Activated T-helper 2 cell treated with anti-CD3 and anti-CD28 coated beads, Interferon-gamma antibody, Interleukin-2, Interleukin-4, amounts not matched to agents 10 μg/mL and 5 μg/mL and 100 μg/mL, durations not matched to agents 14 hours and 24 hours and 36 hours (primary cell): ENCODE measurements at places on chromosomes 4 and X. TPM values are rescaled to one million over a fixed set of nuclear protein-coding genes. Genes with fewer than 3 reads are reported as not detected.

LDB2 gene
- total RNA-seq: not detected in 2 replicates

ARHGAP24 gene
- not detected in 2 replicates for total RNA-seq

HSFX2 gene
- 0.23 TPM in 1 of 2 replicates, not detected in the other for total RNA-seq

TEX13B gene
- not detected in 2 replicates for total RNA-seq

RFC1 gene
- total RNA-seq: 56.6 and 64.7 TPM in 2 replicates

SMARCA1 gene
- 0.18 and 0.34 TPM in 2 replicates for total RNA-seq

DNA sequence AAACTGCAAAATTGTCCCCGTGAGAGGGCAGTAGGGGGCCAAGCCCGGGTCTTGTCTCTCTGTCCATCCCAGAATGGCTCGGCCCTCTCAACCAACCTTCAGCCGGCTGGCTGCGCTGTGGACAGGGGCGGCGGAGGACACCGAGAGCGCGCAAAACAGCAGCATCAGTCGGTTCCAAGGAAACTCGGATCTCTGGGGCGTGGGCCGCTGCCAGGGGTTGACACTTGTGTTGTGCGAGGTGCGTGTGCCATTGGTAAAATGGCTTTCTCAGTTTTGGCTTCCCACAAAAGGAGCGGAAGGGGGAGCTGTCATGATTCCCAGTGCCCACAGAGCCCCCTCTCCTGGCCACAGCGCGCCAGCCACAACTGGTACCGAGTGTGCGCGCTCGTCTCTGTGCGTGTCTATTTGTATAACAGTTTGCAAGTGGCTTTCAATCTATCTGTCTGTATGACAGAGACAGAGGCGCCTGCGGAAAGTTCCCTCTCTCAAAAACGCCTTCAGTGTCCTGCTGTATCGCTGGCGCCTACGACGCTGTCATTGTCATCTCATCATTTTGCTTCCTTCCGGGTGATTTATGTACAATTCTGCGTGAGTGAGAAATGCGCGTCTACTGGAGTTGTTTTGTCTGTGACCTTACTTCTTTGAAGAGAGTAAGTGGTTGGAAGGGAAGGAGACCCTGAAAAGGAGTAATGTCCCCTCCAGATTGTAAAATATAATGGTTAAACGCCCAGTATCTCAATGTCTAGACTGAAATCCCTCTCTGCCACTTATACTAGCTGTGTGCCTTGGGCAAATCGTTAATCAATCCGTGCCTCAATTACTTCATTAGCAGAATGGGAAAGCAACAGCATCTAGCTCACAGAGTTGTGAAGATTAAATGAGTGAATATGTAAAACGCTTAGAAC is 1.8 kb downstream of the DKK2 start:
- no peaks in the 10 kb centered on the region for H3K36me3 ChIP-seq
- DNase-seq: no peak
- peaks cover 61% of the 10 kb centered on the region for H3K27me3 ChIP-seq
- peaks cover 27% of the 10 kb centered on the region for H3K4me1 ChIP-seq
- H3K27ac ChIP-seq: no peak overlapping the region

GRCh38 chrX:104295636-104296035 is 40.9 kb upstream of the ESX1 start:
- H3K36me3 ChIP-seq: no peaks in the 10 kb centered on the region
- peaks cover 3% of the 10 kb centered on the region for H3K27me3 ChIP-seq
- no peak for DNase-seq
- no peaks in the 10 kb centered on the region for H3K4me1 ChIP-seq

GRCh38 chr4:101101072-101101471 is 246.3 kb downstream of the PPP3CA start:
- H3K36me3 ChIP-seq: peaks cover 3% of the 10 kb centered on the region
- no peak overlapping the region for H3K27ac ChIP-seq
- no peak for DNase-seq

GRCh38 chrX:71321731-71322130 is 20.2 kb downstream of the ITGB1BP2 start:
- H3K4me1 ChIP-seq: no peaks in the 10 kb centered on the region
- H3K36me3 ChIP-seq: peaks cover 22% of the 10 kb centered on the region
- no peak overlapping the region for H3K27ac ChIP-seq
- no peaks in the 10 kb centered on the region for H3K27me3 ChIP-seq

GRCh38 chr4:74456849-74457395 is 12.0 kb downstream of the AREG start:
- H3K4me3 ChIP-seq: no peak overlapping the region
- H3K27me3 ChIP-seq: peaks cover 21% of the 10 kb centered on the region
- H3K4me1 ChIP-seq: no peaks in the 10 kb centered on the region
- no peak for DNase-seq
- H3K36me3 ChIP-seq: no peaks in the 10 kb centered on the region
- H3K27ac ChIP-seq: no peak overlapping the region

GRCh38 chr4:135191596-135191995 is 990.0 kb upstream of the PABPC4L start:
- H3K36me3 ChIP-seq: no peaks in the 10 kb centered on the region
- H3K4me1 ChIP-seq: no peaks in the 10 kb centered on the region
- H3K4me3 ChIP-seq: no peak overlapping the region
- H3K27ac ChIP-seq: no peak overlapping the region

DNA sequence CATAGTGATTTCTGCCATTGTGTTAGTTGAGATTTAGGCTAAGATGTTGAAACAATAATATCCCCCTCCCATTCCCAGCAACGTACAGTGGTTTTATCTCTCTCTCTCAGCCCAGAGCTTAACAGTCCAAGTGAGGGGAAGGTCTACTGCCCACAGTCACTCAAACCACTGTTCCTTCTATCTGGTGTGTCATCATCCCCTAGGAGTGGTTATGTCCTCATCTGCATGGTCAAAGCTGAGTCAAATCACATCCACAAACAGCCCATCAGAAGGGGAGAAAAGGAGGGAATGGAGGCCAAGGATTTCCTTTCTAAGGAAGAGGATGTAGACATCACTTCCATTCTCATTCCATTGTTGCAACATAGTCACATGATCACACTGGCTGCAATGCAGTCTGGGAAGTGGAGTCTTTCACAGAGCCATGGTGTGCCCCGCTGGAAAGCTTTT is 42.8 kb upstream of the CHRNA9 start:
- H3K27me3 ChIP-seq: no peaks in the 10 kb centered on the region
- DNase-seq: no peak
- H3K4me1 ChIP-seq: peaks cover 43% of the 10 kb centered on the region
- H3K36me3 ChIP-seq: no peaks in the 10 kb centered on the region

DNA sequence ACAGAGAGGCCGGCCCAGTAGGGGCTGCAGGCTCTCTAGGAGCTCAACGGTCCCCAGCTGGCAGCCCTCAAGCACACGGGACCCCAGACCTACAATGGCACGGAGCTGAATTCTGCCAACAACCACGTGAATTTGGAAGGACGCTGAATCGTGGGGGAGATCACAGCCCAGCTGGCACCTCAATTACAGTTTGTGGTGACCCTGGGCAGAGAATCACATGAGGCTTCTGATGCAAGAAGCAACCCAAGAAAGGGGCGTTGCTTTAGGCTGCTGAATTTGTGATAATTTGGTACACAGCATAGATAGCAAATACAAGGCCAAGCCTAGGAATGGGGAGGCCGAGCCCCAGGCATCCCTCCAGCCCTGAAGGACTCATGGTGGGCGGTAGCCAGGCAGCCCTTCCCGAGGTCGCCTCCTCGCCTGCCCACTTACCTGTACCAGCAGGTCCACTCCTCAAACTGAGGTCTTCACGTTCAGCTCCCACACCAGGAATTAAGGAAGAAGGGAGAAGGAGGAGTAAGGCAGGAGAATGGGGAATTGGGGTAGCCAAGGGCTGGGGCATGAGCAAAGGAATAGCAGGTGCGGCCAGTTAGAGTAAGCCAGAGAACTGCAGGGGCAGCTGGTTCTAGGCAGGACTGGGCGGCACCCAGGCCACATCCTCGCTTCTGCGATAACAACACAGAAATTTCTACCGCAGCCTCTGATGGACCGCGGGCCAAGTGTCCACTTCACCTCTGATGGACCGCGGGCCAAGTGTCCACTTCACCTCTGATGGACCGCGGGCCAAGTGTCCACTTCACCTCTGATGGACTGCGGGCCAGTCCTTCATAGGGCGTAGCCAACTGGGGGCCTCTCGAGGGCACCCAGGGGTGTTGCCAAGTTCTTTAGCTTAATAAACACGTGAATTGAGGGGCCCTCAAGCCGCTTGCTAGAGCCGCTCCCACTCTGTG is 23.4 kb upstream of the HTRA3 start:
- no peaks in the 10 kb centered on the region for H3K36me3 ChIP-seq
- H3K4me1 ChIP-seq: no peaks in the 10 kb centered on the region
- H3K27me3 ChIP-seq: no peaks in the 10 kb centered on the region
- no peak overlapping the region for H3K27ac ChIP-seq
- DNase-seq: no peak

DNA sequence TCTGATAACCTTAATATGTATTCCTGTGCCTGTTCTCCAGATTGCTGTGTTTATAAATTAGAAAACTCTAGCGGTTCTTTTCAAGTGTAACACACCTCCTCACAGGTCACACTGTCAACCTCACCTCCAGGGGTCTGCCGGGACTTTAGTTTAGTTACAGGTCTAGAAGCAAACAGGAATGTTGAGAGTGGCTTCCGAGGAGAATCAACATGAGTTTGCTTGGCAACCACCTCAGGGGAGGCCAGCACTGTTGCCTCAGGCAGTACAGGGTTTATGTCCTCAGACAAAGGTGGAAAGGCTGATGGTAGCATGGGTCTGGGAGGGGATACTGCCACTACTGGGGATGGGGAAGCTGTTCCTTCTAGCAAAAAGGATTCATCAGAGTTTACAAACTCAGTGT is 438.0 kb downstream of the DTHD1 start:
- DNase-seq: no peak
- H3K4me1 ChIP-seq: no peaks in the 10 kb centered on the region
- no peak overlapping the region for H3K4me3 ChIP-seq
- H3K27ac ChIP-seq: no peak overlapping the region
- H3K27me3 ChIP-seq: no peaks in the 10 kb centered on the region
- no peaks in the 10 kb centered on the region for H3K36me3 ChIP-seq

GRCh38 chr4:117376692-117377091 is 291.3 kb upstream of the TRAM1L1 start:
- no peak for DNase-seq
- H3K4me3 ChIP-seq: no peak overlapping the region
- no peaks in the 10 kb centered on the region for H3K27me3 ChIP-seq
- H3K36me3 ChIP-seq: no peaks in the 10 kb centered on the region
- H3K27ac ChIP-seq: no peak overlapping the region
- H3K4me1 ChIP-seq: no peaks in the 10 kb centered on the region
